Epithelial cell of proximal tubule (primary cell): ENCODE measurements at places on chromosomes 1 and 21.

- DNase-seq = no peak
Observed at GRCh38 chr1:8075511-8076051, 49.5 kb upstream of the ERRFI1 start.

- peak; percentile 32 for DNase-seq
Observed at GRCh38 chr1:23756676-23757075, 13.4 kb downstream of the ELOA start.

GRCh38 chr1:218811497-218811896 is 362.2 kb upstream of the LYPLAL1 start:
- no peak for DNase-seq

- no peak for DNase-seq
Observed at GRCh38 chr1:99107680-99108079, 103.0 kb upstream of the PLPPR5 start.

GRCh38 chr21:45670731-45671130 is 27.2 kb downstream of the PCBP3 start:
- DNase-seq = no peak
